MG63 (cell line): ENCODE measurements at places on chromosomes 7 and 10. TPM values are rescaled to one million over a fixed set of nuclear protein-coding genes. Genes with fewer than 3 reads are reported as not detected.

Gene TDRD1
- not detected in 2 replicates for total RNA-seq

Gene PAPOLB
- total RNA-seq: 0.94 TPM in 1 of 2 replicates, not detected in the other

Gene MRC1
- total RNA-seq: not detected in 2 replicates

Gene PLEKHS1
- total RNA-seq: not detected in 2 replicates

Gene UBE3C
- 66.8 and 74.6 TPM in 2 replicates for total RNA-seq

Gene CYP2C8
- total RNA-seq: not detected in 2 replicates

DNA sequence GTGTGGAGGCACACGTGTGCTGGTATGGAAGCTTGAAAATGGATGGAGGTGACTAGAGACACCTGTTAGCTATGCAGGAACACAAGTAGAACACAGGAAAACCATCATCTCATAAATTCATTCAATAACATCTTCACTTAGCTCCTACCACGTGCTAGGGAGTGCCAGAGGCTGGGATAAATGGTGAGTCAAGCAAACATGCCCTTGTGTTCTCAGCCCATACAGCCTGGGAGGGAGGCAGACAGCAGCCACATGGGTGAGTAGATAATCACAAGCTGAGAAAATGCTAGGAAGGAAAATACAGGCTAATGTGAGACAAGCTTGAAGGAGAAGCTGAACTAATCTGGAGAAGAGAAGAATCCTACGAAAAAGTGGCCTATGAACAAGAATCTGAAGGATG, 468.0 kb upstream of the ZMIZ1 start:
- DNase-seq: peak; percentile 8

DNA sequence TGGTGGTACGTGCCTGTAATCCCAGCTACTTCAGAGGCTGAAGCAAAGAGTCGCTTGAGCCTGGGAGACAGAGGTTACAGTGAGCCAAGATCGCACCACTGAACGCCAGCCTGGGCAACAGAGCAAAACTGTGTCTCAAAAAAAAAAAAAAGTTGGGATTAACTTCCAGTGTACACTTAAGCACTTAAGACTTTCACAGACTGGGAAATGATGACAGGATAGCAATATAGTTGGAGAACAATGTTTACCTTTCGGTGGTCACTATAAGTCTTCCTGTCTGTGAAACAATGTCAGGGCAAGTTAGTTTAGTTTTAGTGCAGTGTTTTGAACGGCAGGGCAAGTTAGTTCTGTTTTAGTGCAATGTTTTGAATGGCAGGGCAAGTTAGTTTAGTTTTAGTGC, 130.2 kb downstream of the TPST1 start:
- no peak for DNase-seq

DNA sequence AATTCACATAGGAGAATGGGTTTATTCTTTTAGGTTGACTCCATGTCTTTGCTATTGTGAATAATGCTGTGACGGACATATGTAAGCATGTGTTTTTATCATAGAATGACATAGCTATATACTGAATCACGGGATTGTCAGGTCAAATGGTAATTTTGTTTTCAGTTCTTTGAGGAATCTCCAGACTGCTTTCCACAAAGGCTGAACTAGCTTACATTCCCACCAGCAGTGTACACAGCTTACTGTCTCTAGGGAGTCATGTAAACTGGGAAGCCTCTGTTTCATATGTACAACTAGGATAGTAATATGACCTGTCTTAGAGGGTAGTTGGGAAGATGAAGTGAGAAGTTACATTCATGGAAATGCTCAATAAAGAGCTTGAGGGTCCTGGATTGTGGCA, 6.8 kb upstream of the C10orf120 start:
- DNase-seq: no peak

DNA sequence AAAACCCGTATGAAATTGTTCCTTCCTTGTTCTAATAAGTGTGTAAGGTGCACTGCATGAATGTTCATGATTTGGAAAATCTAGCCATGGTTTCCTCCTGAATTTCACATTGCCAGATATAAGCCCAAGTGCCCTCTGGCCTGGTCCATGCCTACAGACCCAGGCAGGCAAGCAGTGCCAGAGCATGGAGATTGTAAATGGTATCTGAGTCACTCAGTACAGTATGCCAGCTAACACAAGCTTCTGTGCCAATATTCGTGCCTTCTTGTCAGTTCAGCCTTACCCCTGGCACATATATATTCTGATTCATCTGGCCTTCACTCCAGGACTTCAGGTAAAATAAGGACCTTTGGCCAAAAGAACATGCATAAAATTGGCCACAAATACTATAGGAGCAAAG, 38.4 kb upstream of the PDE1C start:
- peak; percentile 91 for DNase-seq

GRCh38 chr7:128862571-128863432, at the start of gene ATP6V1F:
ATP6V1F (plus strand) TSS chr7:128862856; CDS start chr7:128862905, 49 bp downstream.
- peak; percentile 89 for DNase-seq

DNA sequence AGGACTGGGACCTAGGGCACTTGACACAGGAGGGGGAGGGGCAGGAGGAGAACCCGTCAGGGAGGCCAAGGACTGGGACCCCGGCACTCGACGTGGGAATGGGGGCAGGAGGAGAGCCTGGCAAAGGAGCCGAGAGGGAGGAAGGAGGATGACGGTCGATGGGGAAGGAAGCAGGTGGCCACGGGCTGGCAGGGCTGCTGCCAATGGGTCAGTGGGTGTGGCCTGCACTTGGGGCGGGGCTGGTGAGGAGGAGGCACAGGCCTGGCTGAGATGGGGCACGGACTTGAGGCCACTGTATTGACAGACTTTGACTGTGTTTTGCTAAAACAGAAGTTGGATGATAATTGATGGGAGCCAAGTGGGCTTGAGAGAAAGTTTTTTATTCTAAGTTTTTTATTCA, 68.9 kb downstream of the RBM33 start:
- DNase-seq: no peak
